Kidney epithelial cell (primary cell): ENCODE measurements at places on chromosomes 3 and 15.

- no peak for DNase-seq
Observed at GRCh38 chr3:98906230-98906629, 4.7 kb upstream of the DCBLD2 start.

DNA sequence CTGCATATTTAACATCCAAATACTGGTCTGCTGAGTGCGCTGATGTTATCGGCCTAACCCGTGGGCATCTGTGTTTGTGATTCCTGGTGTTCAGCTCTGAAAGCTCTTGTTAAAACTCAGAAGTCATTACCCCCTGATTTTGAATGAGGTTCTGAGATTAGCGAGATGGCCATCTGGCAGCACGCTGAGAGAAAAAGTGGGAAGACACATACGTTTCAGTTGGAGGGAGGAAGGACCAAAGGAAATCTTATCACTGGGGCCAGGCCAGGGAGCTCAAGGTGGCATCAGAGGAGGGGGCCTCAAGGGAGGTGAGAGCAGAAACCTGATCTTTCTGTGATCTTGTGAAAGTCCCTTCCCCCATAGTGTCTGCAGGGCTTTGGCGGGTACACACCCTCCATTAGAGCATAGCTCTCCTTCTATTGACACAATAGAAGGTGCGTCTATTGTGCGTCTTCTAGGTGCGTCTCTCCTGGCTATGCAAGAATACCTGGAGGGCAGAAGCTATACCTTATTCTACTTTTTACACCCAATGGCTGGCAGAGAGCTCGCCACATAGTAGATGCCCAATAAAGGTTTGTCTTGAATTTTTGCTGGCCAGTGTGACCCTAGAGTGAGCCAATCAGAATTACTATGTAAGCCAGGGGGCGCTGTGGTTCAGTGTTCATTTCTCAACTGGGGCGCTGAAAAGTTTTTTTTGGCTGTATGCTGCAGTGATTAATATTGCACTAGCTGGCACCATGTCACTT is 182.4 kb downstream of the SHQ1 start:
- no peak for DNase-seq

- no peak for DNase-seq
Observed at GRCh38 chr3:124829819-124830554, 57.2 kb downstream of the ITGB5 start.

- DNase-seq, result no peak
Observed at GRCh38 chr3:172202797-172203196, 163.4 kb downstream of the FNDC3B start.
